CD4-positive, alpha-beta T cell treated with Interleukin-10 for 1 hour (primary cell): ENCODE measurements at places on chromosomes 13 and 19.
A peak's percentile ranks its signal among the peaks of the same experiment; 100 is the strongest.

- DNase-seq: peak; percentile 51
These were observed 11.0 kb downstream of the CYTH2 start for GRCh38 chr19:48480183-48480557.

DNA sequence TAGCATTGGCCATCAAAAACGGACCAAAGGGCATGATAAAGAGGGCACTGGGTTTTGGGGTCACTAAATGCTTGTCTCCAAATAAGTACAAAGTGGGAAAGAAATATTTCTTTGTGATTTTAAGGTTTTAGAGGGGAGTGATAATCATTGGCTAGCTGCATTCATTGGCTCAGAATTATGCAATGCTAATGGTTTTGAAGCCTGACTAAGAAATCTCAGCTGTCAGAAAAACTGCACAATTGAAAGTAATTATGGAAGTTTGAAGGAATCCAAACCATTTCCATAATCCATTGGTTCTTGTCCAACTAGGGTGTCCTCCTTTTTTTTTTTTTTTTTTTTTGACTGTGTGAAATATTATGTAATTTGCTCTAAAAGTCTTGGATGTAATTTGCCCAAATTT, 88.2 kb upstream of the ARGLU1 start:
- DNase-seq: no peak

- no peak for DNase-seq
These were observed 4.0 kb downstream of the LHFPL6 start for GRCh38 chr13:39599012-39599411.

DNA sequence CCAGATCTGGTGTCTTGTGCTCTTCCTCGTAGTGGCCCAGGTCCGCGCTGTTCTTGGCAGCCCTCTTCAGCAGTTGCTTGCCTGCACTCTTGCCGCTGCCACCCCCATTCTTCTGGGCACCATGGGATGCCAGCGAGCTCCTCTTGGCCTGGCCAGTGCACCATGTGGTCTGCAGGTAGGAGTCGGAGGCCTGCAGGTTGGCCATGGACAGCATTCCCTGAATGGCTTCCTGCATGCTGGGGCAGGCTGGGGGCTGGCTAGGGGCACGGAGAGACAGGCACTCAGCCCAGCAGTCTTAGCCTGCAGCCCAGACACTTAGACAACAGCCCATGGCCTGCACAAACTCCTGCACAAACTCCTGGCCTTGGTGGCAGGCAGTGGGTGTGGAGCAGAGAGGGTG, 234.9 kb downstream of the TUBA3C start:
- no peak for DNase-seq

GRCh38 chr19:13847407-13848339, 29.3 kb upstream of the NANOS3 start:
- peak; percentile 91 for DNase-seq

GRCh38 chr13:51905787-51906186, 44.0 kb downstream of the CCDC70 start:
- no peak for DNase-seq

DNA sequence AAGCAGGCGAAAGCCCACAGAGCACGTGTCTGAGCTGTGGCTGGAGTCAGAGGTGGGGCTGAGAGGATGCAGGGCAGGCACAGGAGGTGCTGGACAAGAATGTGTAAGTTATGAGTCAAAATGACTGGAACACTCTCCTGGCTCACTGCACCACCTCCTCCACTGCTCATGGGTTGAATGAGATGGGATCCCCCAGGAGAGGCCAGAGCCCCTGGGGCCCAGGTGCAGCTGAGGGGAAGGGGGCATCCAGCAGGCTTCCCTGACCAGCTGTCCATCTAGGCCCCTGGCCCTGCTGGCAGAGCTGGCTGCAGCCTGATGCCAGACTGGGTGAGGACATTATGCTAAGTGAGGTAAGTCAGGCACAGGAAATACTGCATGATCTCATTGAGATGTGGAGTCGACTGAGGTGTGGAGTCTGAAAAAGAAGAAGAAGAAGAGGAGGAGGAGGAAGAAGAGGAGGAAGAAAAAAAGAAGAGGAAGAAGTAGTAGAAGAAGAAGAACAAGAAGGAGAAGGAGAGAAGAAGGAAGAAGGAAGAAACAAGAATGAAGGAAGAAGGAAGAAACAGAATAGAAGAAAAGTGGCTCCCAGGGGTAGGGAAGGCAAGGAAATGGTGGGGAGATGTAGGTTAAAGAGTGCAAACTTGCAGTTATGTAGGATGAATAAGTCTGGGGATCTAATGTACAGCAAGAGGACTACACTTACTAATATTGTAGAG, 747.4 kb downstream of the UQCRFS1 start:
- DNase-seq: no peak

DNA sequence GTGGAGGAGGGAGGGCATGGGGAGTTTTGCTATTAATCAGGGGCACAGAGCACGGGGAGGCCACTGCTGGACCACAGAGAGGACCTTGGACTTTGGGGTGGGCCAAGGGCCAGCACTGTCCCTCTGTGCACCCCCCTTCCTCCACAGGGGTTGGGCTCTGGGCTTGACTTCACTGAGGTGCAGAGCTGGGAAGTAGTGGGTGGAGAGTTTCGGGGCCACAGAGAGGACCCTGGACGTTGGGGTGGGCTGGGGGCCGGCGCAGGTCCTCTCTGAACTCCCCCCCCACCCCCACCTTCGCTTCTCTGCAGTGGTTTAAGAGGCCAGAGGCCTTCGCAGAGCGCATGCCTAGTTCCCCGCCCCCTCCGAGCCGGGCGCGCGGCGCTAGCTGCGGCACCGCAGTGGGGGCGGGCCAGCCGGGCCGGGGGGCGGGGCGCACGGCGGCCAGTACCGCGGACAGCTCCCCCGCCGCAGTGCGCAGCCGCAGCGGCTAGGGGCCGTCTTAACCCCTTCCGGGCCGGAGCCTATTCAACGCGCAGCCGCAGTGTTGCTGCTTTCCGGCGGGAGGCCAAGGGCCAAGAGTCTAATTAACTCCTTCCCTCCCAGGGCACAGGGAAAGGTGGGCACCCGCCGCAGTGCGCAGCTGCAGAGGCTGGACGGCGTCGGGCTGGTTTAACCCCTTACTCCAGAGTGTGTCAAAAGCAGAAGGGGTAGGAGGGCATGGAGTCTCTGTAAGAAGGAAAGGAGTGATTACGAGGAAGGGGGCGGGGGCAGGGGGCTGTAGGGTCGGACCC, 3.7 kb downstream of the KCNC3 start:
- DNase-seq: peak; percentile 72

DNA sequence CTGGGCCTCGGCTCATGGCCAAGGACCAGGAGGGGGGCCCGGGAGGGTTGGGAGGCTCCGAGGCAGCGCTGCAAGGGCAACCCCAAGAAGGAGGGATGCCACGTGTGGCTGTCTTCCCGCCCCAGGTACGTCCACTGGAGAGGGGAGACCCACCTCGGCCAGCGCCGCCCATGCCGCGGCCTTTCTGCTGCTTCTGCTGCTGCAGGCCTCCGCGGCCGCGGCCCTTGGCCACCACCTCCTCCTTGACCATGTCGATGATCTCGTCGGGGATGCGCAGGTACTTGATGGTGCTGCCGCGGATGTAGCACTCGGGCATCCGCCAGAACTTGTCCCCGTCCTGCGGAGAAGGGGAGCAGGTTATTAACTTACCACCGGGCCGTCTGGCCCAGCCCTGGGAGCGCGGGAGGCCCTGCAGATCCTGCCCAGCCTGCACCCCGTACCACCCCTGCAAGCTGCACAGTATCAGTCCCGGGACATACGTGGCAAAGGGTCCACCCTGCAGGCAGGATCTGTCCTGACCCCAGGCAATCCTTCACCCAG, 13.3 kb downstream of the LSM4 start:
- DNase-seq: no peak

DNA sequence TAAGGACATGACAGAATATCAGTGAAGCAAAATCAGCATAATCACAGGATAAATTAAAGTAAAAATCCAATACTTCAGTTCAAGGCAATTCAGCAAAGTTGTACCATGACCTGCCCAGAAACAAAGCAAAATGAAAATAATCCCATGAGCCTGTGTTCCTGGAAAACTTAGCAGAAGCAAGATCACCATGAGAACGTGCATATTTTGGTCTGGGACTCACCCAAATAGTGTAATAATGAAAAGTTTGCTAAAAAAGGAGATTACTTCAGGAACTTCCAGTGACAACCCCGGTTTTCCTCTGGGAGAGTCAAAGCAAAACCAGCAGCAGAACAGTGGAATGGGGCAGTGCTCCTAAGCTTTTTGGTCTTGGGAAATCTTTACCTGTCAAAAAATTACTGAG, 14.9 kb upstream of the RPL21 start:
- no peak for DNase-seq

GRCh38 chr13:58207501-58207900, 576.0 kb downstream of the PCDH17 start:
- DNase-seq: no peak

GRCh38 chr13:24097064-24097463, 63.5 kb upstream of the SPATA13 start:
- no peak for DNase-seq

- DNase-seq: no peak
These were observed 882.5 kb downstream of the PCDH9 start for GRCh38 chr13:66347486-66348117.

DNA sequence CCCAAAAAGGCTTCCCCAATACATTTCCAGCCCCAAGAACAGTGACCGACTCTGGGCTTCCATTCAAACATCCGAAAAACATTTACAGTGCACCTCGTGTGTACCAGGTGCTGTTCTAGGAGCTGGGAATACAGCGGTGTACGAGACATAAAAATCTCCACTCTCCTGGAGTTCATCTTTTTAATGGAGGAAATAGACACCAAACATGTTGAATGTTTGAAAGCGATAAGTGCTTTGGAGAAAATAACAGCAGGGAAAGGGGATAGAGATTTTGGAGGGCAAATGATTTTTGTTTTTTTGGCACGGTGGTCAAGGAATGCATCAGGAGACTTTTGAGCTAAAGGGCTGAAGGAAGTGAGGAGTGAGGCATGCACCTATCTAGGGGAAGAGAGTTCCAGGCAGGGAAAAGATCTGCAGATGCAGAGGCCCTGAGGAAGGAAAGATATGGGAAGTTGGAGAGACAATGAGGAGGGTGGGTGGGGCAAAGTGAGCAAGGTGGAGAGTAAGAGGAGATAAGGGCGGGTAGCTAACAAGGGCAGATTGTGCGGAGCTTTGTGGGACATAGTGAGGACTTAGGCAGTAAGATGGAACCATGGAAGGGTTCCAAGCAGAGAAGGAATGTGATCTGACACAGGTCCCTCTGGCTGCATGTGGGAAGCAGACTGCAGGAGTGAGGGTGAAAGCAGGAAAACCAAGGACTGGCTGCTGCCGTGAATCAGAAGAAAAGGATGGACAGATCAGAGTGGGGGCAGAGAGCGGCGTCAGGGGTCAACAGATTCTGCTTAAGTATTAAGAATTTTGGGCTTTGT, 703 bp upstream of the FBL start:
- no peak for DNase-seq

DNA sequence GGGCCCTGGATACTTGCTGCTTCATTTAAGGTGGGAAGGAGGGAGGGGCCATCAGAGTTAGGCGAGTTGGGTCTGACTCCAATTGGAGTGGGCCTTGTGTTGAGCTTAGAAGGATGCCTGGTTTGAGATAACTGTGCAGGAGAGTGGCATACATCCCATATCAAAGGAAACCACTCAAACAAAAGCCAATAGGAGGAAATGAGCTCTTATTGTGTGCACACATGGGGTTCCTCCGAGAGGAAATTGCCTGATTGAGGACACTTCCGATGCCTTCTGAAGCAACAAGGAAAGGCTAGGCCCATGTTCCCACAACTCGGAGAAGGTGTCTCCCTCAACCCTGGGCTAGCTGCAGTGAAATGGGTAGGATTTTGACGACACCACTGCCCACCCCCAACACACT, 19.6 kb downstream of the MBNL2 start:
- DNase-seq: no peak

GRCh38 chr13:29136341-29136740, 316.2 kb downstream of the MTUS2 start:
- DNase-seq: no peak

- no peak for DNase-seq
These were observed 41.0 kb downstream of the KL start for GRCh38 chr13:33057019-33057780.

DNA sequence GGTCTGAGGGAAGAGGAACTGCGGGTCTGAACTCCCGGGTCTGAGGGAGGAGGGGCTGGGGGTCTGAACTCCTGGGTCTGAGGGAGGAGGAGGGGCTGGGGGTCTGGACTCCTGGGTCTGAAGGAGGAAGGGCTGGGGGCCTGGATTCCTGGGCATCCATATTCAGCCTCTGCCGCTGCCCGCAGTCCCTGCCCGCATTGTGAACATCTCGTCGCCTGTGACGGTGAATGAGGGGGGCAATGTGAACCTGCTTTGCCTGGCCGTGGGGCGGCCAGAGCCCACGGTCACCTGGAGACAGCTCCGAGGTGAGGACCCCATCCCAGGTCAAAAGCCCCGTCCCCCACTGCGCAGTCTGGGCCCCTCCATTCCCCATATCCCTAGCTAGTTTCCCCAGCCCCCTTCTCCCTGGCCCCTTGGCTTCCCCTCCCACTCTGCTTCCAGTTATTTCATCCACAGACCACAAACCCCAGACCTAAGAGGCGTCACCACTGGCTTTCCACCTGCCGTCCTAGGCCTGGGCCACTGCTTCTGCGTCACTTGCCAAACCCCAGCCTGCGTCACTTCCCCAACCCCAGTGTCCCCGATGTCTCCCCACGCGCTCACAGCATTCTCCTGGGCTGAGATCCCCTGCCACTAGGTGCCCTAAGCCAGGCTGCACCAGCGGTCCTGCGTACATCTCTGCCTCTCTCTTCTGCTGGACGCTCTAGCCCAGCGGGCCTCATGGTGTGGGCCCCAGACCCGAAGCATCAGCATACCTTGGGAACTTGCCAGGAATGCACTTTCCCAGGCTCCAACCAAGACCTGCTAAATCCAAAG, 13.9 kb downstream of the IGLON5 start:
- no peak for DNase-seq

DNA sequence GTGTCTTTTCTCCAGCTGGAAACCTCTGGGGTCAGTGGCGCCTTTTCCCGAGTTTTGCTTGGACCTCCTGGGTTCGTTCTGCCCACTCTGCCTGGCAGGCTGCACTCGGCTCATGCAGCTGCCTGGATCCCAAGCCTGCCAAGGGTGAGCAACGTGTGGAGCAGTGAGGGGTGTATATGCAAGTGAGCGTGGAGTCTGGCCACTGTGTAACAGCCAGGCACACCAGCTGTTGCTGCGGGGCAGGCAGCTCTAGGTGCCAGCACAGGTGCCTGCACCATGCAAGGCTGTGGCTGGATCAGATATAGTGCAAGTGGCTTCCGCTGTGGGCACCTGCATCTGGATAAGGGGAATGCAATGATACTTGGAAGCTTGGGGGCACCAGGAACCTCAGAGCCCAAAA, 699.4 kb downstream of the SLITRK1 start:
- DNase-seq: no peak

DNA sequence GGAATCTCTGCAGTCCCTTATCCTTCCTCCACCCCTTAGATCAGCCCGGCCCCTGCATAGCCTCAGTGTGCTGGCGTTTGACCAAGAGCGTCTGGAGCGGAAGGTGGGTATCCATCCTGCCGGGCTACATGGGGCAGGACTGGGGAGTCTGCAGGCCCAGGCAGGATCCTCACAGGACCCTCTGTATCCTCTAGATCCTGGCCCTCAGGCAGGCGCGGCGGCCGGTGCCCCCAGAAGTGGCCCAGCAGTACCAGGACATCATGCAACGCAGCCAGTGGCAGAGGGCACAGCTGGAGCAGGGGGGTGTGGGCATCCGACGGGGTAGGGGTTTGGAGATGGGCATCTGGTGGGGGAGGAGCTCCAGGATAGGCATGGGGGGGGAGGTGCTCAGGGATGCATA, 8.9 kb downstream of the PODNL1 start:
- DNase-seq: no peak
